ENCODE measurements at places on chromosomes 1 and 21.

- DNase-seq: no peak
Measured at GRCh38 chr1:24415910-24416665, 486 bp downstream of the NIPAL3 start.

DNA sequence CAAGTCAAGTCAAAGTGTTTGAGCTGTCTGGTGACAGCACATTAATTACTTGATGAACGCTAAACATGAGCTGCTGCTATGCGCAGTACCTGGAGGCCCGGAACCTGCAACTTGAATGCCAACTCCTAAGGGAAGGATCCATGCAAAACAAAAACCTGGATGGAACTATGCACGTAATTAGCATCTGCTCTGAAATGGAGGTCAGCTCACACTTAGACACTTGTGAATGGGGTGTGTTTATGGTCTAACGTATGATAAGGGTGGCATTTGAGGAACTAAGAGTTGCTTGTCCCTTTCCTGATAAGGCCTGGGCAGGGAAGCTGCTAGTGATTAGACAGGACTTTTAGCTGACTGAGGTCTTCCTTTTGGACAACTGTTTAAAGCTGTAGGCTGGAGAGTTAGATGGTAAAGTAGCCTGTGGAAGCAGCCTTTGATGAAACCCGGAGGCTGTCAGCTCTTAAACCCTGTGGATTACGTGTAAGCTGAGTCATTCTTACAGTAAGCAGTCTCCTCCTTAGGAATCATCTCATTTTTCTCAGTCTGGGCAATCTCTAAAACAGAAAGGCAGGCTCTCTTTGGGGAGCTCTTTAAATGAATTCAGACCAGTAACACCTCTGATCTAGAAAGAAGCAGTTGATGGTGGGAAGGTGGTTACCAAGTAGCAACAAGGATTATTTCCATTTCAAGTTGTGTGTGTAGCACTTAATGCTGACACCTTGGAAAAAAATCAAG is 6.8 kb downstream of the TENT5C start:
- no peak for DNase-seq

DNA sequence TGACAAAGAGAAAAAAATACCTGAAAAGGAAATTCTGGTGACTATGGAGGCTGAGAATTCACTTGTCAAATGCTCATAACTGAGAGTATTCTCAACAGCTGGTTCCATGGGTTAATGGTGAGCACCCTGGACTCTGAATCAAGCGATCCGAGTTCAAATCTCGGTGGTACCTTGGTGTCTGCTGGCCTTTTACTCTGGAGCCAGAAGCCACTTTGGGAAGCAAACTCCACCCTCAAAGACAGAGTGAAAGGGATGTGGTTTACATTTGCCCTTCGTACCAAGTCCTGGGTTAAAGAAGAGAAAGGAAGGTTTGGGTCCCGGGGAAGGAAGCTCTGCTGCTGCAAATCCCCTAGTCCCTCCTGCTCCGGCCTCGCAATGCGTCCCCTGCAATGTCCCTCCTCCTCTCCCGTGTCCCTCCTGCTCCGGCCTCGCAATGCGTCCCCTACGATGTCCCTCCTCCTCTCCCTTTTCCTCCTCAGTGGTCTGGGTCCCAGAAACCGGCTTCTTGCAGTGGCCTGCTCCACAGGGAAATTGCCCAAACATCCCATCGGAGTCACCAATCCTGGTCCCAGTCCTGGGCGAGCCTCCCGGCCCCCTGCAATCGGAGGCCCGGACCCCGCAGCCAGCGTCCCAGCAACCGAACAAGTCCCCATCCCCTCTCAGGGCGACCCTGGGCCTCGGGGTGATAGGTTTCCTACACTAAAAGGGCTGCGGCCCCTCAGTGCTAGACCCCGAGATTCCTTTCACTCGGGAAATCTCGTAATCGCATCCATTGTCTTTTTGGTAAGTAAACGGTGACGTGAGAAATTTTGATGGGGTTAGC is 129.4 kb downstream of the PPIAL4G start:
- no peak for DNase-seq

DNA sequence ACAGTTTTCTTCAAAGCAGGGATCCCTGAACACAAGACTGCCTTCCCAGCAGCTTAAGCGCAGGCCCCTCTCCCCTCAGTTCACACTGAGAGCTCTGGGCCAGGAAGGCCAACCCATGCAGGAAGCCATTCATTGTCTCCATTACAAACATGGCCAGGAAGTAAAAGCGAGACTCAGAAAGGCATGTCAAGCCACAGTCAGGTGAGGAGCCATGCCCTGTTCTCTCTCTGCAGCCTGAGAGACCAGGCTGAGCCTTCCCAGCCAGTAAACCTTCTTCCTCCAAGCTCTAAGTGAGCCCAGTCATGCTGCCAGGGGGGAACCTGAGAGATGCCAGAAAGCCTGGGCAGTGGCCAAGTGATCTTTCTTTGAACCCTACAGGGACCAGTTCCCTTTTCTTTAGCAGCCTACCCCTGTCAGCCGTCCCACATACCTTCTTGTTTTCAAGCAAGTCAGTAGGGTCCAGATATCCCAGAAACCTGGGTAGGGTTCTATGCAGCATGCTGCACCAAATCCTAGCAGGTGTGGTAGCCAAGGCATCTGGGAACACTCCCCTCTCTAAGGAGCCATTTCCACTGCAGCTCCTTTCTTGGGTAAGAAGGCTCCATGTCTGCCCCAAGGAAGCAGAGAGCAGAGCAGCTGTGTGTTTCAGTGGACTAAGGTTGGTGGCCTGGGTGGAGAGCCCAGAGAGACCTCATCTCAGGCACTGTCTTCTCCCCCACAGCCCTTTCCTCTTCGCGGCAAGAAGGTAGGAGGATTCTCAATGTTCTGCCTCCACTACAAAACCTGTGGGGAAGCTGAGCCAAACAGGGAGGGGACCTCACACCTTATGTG is 977 bp downstream of the TRAF3IP3 start:
- DNase-seq: no peak

DNA sequence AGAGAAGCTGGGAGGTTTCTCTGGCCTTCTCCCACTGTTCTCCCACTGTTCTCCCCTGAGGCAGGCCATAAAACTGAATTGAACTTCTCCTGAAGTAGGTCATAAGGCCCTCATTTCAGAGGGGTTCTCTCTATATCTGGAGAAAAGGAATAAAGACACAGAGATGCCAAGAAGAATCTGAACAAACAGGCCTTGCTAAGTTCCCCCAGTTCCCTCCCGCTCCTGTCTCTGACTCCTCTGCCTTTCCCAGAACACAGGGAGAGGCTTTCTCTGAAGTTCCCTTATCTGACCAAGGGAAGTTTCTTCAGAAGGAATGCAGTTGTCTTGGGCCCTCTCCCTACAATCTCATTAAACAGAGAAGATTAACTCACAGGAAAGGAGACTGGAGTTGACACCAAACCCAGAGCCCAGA is 83.4 kb downstream of the SLC16A1 start:
- DNase-seq: no peak

DNA sequence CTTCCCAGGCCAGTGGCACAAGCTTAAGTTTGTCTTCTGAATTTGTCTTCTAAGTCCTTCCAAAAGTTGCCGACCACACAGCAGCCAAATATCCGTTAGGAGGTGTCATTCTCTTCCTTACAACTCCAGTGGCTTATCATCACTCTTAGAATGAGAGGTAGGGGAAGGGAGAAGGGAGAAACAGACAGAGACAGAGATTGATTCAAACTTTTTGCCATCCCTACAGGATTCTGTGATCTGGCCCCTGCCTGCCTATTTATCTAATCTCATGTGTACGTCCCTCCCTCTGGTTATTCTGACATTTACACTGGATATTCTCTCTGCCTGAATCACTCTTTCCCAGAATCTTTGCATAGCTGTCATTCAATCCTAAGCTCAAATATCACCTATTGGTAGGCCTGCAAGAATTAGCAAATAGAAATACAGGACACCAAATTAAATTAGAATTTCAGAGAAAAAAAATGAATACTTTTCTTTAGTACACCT is 488 bp upstream of the GNL2 start:
- DNase-seq: no peak

DNA sequence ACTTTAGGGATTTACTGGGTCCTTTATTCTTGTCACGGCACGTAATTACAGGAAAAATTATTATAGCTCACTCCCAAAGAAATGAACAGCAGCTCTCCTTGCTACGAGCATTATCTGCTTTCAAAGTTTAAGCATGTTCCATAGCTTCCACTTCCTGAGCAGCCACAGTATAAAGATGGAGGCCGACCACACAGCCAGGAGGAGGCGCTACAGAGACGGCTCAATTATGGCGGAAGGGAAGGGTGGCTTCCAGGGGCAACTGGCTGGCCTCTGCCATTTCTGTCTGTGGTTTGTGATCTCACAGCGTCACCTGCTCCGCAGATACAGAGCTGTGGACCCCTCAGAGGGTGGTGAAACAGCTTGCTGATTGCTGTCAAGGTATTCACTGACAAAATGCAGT is 212.3 kb upstream of the GREM2 start:
- DNase-seq: no peak

GRCh38 chr21:29827647-29828046 is 112.1 kb downstream of the GRIK1 start:
- DNase-seq: no peak

GRCh38 chr1:234848972-234849649 is 239.1 kb upstream of the IRF2BP2 start:
- no peak for DNase-seq

- peak; percentile 55 for DNase-seq
Measured at GRCh38 chr1:175319112-175319911, 126.7 kb upstream of the KIAA0040 start.

GRCh38 chr1:204495078-204495753 is 611 bp upstream of the PIK3C2B start:
- DNase-seq: no peak

DNA sequence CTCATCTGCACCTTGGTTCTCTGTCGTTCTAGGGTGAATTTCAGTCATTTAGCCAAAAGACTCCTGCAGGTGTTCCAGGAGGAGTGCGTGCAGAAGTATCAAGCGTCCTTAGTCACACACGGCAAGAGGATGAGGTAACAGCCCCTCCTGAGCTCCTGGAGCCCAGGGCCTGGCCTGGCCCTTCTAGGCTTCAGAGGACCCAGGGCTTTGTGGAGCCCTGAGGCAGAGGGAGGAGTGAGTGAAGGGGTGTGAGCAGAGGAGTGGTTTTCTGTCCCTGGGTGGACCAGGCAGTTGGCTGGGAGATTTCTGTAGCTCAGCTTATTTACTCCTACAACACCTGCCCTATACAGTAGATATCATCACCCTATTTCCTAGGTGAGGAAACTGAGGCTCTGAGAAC is 15.7 kb upstream of the RASSF5 start:
- DNase-seq: no peak

DNA sequence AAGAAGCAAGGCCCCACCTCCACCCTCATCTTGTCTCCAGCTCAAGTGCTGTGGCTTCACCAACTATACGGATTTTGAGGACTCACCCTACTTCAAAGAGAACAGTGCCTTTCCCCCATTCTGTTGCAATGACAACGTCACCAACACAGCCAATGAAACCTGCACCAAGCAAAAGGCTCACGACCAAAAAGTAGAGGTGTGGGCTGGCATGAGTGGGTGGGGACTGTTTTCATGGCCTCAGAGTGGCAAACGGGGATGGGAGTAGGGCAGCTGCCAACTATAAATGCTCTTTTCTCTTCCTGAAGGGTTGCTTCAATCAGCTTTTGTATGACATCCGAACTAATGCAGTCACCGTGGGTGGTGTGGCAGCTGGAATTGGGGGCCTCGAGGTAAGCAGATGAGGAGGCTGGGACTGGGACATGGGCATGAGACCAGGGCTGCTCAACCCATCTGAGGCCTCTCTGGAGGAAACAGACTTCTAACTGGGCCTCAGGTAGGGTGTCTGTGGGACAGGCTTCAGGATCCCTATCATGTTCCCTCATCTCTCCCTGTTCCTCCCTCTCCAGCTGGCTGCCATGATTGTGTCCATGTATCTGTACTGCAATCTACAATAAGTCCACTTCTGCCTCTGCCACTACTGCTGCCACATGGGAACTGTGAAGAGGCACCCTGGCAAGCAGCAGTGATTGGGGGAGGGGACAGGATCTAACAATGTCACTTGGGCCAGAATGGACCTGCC is 8.8 kb upstream of the P3R3URF start:
- no peak for DNase-seq

DNA sequence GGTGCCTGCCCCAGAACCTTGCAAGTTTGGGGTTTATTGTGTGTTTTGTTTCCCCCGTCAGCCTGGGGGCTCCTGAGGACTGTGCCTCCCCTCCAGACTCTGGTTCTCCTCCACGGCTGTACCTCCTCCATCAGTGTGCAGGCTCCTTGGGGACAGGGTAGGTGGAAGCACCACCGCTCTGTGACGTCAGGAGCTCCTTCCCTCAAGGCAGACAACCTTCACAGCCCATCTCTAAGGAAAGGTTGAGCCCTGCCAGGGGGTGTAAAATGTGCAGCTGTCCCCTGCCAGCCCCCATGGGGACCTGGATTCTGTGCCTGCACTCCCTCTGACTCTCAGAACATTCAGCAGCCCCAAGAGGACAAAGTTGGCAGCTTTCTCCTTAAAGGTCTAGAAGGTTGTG is 465 bp upstream of the HSPB7 start:
- DNase-seq: no peak

- DNase-seq: no peak
Measured at GRCh38 chr1:59669752-59670312, 144.9 kb upstream of the HOOK1 start.

Data from D721Med (cell line).